ENCODE measurements at places on chromosomes 5 and 9.
A peak's percentile ranks its signal among the peaks of the same experiment; 100 is the strongest.

DNA sequence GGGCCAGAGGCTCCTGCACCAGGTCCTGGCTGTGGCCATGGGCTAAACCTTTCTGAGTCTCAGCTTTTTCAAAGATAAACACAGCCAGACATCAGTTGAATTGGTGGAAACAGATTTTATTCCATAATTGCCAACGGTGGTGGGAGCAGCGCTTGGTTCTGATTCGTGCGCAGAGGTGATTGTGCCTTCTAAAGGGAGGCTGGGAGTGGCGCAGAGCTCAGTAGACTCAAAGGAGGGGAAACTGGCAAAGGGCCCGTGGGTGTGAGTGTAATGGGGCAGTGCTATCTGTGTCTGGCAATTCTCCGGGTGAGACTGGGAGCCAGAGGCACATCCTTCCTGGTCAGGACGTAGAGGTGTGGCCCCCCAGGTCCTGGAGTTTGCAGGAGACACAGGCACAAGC is 169.4 kb upstream of the PPP1R26 start:
- DNase-seq, result no peak

- DNase-seq, result no peak
Observed at GRCh38 chr5:126368239-126368812, 54.9 kb upstream of the GRAMD2B start.

- no peak for DNase-seq
Observed at GRCh38 chr5:160635046-160635445, 213.4 kb downstream of the PTTG1 start.

DNA sequence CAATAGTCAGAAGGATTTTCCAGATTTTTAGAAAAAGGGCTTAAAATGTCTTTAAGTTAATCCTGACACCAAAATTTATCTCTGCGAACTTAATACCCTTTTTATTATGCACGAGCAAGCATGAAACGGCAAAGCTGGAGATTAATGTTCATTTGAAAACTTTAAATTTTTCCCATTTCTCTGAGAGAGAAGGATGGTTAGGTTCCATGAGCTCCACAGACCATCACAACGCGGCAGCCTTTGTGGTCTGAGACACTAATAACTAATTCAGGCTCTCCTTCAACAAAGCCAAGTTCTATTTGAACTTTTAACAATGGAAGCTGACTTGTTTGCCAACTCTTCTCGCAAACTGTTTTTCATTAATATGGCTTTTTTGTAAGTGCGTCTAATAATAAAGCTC is 94.7 kb downstream of the MYO10 start:
- DNase-seq, result no peak

- peak; percentile 23 for DNase-seq
Observed at GRCh38 chr5:153792305-153792704, 246.4 kb downstream of the FAM114A2 start.

DNA sequence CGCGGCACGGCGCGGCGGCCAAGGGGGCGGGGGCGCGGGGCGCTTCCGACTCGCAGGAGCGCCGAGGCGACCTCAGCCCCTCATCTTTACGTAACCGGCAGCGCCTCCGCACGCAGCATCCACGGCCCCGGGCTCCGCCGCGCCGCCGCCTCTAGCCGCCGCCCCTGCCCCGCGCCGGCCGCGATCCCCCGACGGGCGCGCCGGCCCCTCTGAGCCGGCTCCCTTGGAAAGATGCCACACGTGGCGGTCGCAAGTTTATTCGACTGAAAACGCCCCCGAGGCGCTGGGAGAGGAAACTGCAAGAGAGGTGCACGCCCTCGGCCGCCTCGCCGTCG is 1.0 kb downstream of the KLF9 start:
- DNase-seq, result no peak

DNA sequence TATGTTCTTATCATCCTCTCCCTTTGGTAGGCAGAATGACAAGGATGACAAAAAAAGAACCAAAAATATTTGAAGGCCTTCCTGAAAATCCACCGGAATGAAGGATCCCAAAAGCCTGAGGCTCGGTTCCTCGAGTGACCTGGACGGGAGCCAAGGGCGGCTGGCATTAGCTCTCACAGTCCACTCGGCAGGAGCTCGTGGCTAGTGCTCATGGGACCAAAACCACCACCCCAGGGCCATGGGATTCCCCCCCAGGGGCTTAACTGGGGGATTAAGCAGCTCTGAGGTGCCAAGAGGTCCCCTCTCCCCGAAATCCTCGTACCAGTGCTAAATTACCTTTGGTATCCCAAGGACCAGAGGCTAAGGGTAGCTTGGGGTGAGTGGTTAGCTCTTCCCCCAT is 586 bp upstream of the PDZD2 start:
- DNase-seq, result peak; percentile 55

GRCh38 chr5:76450054-76450453 is 47.0 kb downstream of the IQGAP2 start:
- DNase-seq, result no peak

- DNase-seq, result no peak
Observed at GRCh38 chr9:30172206-30172605, 2212.2 kb upstream of the ACO1 start.

GRCh38 chr9:130660683-130661450 is 3.5 kb upstream of the PRDM12 start:
- DNase-seq, result no peak

- DNase-seq, result no peak
Observed at GRCh38 chr5:17398431-17398830, 99.6 kb upstream of the TAF11L2 start.

GRCh38 chr9:123081824-123082223 is 48.4 kb downstream of the GPR21 start:
- peak; percentile 18 for DNase-seq

GRCh38 chr9:121196389-121196788 is 5.3 kb downstream of the RAB14 start:
- DNase-seq, result no peak

GRCh38 chr5:76180814-76181805 is 97.9 kb downstream of the SV2C start:
- no peak for DNase-seq

DNA sequence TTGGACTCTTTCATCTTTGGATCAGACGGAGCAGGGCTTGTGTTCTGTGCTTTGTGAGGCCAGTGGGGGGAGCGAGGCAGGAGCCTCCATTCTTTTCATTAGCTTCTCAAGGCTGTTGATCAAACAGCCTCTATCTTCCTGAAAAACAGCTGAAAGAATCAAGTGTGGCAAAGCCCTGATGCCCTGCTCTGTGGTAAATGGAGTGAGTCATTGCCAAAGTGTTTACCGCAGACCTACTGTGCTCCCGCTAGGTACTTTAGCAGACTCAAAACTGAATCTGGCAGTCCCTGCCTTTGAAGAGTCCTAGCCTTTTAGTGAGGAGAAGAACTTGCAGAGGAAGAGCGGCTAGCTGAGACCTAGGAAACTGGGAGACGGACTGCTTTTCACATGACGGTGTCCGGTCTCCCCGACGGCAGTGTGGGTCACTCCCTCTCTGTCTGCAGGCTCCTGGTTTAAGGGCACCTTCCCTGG is 3.3 kb downstream of the ANKRD33B start:
- no peak for DNase-seq

DNA sequence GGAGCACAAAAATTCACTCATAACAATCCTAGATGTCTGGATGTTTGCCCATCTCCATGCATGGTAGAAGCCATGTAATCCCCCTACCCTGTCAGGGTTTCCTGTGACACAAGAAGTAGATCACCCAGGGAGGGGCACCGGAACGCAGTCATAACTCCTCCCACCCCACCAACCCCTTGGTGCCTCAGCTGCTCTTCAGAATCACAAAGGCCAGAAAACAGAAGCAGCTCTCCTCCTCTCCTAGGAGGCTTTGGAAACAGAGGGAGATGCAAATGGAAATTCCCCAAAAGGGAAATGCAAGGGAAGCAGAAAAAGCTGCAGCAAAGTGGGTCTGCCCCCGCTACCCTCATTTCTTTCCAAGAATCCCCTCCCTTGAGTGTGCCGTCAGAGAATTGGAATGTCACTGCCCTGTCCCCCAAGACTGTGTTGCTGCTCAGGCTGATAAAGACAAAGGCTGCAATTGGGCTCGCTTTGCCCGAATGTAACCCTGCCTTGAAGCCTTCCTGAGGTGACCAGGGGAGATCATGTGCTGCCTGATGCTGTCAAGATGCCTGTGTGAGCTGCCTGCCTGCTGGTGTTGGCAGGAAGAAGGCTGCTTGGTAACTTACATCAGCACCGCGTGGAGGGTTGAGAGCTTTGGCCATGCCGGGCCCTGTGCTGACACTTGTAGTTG is 65.5 kb upstream of the ABCA1 start:
- peak; percentile 60 for DNase-seq

GRCh38 chr9:134026581-134026980 is 1.3 kb downstream of the BRD3OS start:
- no peak for DNase-seq

GRCh38 chr5:41748631-41749030 is 121.6 kb downstream of the OXCT1 start:
- no peak for DNase-seq

DNA sequence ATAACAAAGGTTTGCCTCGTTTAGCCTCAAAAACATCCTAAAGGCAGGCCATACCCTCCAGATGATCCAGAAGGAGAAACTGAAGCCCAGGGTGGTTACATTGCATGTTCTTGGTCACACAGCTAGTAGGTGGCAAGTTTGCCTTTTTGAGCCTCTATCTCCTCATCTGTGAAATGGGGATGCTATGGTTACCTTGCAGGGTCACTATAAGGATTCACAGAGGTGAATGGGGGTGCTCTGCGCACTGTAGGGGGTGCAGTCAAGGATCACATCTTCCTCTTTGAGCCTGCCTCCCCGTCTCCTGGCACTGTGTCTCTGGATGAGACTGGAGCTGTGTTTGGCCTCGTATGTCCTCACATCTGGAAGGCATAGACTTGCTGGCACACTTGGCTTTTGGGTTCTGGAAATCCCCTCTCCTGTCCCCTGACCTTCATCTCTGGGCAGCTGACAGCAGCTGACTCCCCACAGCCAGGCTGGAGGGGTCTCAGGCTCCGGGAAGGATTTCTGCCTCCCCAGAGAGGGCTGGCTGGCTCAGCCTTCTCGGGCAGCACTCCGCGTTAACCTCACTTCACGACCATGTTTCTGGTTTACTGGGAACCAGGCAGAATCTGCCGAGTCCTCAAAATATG is 167.7 kb downstream of the RGS3 start:
- DNase-seq, result no peak

DNA sequence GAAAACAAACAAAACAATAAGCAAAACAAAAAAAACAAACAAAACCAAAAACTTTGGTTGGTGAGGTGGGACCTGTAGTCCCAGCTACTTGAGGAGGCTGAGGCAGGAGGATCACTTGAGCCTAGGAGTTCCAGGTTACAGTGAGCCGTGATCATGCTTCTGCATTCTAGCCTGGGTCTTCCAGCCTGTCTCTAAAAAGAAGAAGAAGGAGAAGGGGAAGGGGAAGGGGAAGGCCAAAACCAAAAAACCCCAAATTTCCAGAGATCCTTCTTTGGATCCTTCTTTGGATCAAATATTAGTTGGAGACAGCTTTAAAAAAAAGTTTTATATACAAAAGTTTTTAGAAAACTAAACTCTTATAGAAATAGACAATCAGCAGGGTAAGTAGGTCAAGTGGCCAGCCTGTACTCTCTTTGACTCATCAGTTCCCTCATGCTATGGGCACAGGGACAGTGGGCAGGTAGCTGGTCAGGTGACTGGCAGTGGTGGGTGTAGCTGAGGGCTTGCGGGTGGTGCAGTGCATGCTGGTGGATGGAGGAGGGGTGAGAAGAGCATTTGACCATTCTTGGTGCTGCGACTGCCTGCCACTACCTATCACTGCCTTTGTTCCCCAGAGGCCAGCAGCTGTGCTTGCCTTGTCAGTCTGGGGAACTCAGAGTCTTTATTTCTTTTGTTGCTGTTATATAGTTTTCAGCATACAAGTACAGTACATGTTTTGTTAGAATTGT is 12.6 kb downstream of the RCL1 start:
- DNase-seq, result no peak

GRCh38 chr9:86639287-86639686 is 285.1 kb upstream of the TUT7 start:
- DNase-seq, result no peak

GRCh38 chr5:109299557-109299956 is 110.2 kb downstream of the PJA2 start:
- no peak for DNase-seq

GRCh38 chr5:56095579-56096102 is 100.9 kb upstream of the IL6ST start:
- DNase-seq, result no peak

- no peak for DNase-seq
Observed at GRCh38 chr9:87711857-87712800, 13.8 kb upstream of the CTSL start.

GRCh38 chr5:10501554-10502075 is 59.9 kb downstream of the ROPN1L start:
- no peak for DNase-seq

DNA sequence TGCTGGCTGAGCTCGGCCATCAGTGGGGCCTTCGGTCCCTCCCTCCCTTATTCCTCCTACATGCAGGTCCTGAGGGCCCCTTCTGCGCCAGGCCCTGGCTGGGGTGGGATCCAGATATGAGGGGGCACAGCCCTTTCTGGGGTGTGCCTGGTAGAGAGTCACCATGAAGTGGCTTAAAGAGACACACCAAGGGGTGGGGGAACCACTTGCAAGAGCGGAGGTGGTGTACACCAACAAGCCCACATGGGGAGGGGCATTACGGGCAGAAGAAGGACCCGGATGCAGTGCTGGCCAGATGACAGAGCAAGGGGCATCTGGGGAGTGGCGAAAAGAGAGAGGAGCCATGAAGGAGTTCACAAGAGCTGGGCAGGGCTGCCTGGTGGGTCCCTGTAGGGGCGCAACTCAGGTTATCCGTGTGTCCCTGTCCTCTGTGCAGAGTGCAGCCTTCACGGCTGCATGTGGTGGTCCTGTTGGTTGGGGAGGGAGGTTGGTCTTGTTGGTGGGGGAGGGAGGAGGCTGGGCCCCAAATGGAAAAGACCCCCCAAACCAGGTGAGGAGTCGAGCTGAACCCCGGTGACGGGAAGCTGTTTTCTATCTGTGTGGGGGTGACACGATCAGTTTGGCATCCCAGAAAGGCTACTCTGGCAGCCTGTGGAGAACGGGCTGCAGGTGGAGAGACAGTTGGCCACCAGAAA is 158.1 kb downstream of the DAB2IP start:
- no peak for DNase-seq

GRCh38 chr5:174550026-174550425 is 174.4 kb upstream of the MSX2 start:
- DNase-seq, result no peak

DNA sequence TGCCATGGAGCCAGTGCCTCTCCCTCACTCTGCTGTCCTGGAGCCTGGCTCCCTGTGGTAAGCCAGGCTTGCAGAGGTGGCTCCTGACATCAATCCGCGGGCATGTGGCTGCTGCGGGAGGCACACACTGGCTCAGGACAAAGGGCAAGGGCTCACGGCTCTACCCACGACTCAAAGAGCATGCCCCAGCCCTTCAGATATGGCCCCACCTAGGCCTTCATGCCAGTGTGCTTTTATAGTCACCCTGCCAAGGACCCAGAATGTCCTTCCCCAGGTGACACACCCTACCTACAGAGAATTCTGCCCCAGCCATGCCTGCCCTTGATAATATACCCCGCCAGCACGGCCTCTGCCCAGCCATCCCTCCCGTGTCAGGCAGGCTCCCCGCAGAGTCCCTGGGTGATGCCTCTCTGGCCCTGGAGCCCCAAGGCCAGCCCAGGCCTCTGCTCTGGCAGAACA is 1.6 kb downstream of the MGAT4B start:
- no peak for DNase-seq

Data from midbrain (tissue), 1 donor.